ENCODE measurements at places on chromosomes 16 and 17.

DNA sequence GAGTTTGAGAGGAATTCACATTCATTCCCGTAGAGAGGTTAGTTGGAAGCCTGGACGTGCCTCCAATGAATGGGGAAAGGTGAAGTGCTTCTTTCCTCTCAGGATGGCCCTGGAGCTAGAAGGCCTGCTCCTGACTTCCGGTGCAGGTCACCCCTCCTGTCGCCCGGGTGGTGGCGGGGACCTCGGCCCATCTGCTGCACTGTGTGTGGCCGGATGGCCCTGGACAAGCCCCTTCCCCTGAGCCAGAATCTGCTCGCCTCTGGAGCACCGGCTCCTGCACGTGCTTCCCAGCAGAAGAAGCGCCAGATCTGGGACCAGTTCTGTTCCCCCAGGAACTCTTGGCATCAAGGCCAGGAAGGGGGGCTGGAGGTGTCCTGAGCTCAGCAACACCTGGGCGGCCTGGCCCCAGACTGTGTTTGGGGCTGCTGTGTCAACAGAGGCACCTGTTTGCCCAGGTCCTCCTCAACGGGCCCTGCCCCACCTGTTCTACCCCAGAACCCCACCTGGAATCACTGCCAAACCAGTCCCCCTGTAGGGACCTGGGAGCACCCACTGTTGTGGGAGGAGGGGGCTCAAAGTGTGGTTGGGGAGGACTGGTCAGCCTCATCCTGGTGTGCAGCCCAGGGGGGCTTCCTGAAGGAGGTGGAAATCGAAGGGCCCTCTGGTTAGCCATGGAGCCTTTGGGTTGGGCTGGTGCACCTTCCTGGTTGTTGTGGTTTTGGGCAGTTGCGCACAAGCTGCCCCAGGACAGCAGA lies 5.1 kb upstream of the PERCC1 start:
- no peak for DNase-seq

GRCh38 chr17:79231766-79232287 lies 157.2 kb downstream of the ENGASE start:
- DNase-seq = no peak

- no peak for DNase-seq
Measured at GRCh38 chr17:72142614-72143013, 21.8 kb downstream of the SOX9 start.

DNA sequence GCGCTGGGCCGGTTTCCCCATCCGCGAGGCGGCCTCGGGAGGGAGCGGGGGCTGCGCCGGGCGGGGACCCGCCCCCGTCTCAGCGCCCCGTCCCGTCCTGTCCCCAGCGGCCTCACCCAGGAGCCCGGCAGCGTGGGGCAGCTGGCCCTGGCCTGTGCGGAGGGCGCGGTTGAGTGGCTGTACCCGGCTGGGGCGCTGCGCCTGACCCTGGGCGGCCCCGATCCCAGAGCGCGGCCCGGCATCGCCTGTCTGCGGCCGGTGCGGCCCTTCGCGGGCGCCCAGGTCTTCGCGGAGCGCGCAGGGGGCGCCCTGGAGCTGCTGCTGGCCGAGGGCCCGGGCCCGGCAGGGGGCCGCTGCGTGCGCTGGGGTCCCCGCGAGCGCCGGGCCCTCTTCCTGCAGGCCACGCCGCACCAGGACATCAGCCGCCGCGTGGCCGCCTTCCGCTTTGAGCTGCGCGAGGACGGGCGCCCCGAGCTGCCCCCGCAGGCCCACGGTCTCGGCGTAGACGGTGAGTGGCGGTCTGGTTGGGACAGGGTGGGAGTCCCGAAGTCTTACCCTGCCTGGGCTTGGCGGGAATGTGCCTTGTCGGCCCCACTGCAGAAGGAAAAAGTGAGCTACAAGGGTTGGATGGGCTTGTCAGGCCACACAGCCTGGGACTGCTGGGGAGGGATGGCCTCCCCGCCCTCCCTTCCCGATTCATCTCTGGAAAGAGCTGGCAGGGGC lies 720 bp downstream of the METRN start:
- DNase-seq = no peak

Measured in stimulated activated CD8-positive, alpha-beta memory T cell treated with anti-CD3 and anti-CD28 coated beads, Interleukin-4, amount 100 ng/mL, for 48 hours (primary cell).